Stimulated activated CD4-positive, alpha-beta T cell treated with anti-CD3 and anti-CD28 coated beads, Interleukin-12 subunit alpha, Interleukin-12 subunit beta, amount 100 ng/mL, for 4 hours (primary cell): ENCODE measurements at places on chromosomes 5 and 9.

DNA sequence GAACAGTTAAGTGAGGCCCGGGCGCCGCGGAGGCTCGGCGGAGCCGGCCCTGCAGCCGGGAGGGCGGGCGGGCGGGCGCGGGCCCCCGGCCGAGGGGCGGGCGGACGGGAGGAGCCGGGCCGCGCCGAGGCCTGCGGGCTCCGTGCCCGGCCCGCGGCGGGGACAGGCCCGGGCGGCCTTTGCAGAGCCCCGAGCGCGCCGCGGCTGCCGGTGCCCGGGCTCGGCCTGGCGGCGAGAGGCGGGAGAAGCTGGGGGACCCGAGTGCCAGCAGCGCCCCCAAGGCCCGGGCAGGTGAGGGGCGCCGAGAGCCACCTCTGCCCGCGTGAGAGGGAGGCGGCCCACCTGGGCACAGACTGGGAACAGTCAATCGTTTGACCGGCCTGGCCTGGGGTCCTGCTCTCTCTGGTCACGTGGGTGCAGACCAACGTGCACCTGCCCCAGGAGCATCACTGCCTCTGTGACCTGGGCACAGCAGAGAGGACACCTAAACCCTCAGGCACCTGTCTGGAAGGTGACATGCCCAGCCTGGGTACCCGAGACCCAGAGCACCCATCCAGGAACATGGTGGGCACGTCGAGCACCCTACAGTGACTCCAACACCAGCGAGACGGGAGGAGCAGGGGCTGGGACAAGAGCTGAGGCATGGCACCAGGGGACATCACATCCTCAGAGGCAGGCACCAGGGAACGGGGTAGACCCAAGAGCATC lies 531 bp downstream of the MVB12B start:
- DNase-seq = peak; percentile 13

- no peak for DNase-seq
Measured at GRCh38 chr9:30258094-30258493, 2126.3 kb upstream of the ACO1 start.

DNA sequence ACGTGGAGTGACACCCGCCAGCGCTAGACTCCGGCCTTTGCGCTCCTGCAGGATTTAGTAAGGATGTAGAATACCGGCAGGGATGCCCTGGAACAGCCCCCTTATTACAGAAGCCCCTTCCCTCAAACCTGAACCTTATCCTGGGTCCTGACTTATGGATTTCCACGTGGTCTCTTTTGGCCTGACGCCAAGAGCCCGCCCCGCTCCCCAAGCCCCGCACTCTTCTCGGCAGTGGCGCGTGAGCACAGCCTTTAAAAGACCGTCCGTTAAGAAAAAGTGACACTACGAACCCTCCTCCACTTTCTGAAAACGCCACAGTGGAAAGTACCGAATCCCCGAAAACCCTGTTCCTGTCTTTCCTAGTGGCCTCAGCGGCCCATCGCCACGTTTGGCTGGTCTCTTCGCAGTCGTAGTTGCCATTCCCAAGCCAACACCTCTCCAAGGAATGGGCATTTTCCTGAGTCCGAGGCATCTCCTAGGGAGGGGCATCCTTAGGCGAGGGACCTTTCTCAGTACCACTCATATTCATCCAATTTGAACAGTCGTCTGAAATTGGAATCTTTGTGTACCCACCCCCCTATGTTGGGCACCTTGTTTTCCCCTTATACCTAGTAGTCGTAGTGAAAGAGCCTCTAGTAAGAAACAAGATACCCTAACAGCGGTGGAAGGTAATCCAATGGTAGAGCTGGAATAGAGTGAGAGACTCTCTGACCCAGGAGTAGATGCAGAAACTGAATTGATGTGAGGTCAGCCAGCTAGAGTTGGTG lies 732 bp upstream of the MCIDAS start:
- DNase-seq = no peak

DNA sequence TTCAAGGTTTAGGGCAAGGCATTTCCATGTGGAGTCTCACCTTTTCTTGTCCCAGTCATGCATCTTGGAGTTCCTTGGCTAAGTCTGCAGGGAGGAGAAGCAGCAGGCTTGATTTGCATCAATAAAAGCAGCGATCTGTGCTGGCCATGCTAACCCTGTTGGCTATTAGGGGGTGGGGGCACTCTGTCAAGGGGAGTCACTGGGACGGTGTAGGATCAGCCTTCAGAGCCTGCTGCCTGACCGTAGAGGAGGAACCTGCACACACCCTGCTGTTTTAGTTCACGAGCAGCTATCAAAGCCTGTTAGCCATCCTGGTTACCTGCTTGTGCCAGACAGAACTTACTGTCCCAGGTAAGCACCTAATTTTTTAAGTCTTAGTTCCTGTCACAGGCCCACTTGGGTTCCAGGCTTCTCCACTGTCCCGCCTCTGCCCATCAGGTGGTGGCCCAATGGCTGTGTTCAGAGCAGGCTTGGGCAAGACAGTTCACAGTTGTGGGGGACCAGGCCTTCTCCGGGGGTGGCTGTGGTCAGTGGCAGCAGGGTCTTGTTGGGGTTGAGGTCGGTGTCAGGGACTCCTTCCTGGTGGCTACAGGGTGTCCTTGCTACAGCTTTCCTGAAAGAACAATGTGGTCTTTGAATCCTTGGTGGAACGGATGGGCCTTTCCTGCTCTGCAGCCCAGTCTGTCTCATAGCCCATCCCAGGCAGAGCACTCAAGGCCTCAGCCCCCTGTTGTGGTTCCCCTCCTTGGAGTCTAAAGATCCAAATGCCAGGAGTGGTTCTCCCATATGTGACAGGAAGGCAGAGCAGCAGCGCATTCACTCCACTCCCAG lies 43.7 kb downstream of the SECISBP2 start:
- no peak for DNase-seq

GRCh38 chr5:168528521-168529373 lies at the start of gene FBLL1:
Gene FBLL1, plus strand, starts transcription at chr5:168529305. Its CDS starts 200 bp downstream, at chr5:168529505.
- peak; percentile 28 for DNase-seq

- no peak for DNase-seq
Measured at GRCh38 chr9:26802921-26803320, 89.7 kb downstream of the CAAP1 start.

DNA sequence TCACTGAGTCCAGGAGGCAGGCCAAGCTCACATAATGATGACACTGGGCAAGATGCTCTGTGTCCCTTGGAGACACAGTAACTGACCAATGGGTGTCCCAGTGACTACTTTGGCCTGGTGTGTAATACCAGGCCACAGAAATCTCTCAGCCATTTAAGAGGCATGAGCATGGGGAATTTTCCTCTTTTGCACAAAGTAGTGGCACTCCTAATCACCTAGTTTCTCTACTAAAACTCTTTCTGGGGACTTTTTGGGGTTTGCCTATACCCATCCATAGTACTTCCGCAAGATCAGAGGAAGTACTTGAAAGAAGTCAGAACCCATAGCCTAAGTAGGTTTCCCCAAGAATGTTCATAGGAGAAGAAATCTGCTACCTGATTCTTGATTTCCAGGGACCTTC lies 161.9 kb downstream of the ARSB start:
- no peak for DNase-seq

- DNase-seq = no peak
Measured at GRCh38 chr5:64165160-64165499, 513 bp upstream of the RNF180 start.

DNA sequence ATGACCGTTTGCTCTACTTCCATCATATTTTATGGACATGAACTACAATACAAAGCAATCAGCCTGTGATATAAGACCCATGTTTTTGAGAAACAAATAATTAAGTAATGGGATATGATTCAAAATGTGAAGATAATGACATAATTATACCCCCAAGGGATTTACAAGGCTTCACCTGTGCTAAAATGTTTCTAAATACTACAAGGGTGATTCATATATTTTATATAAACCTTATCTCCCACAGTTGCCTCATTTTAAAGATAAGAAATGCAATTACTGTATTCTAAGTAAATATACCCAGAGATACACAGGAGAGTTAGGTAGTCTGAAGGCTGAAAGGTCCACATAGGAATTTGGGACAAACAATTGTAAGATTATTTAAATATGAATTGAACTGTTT lies 662.0 kb upstream of the CHD1 start:
- DNase-seq = no peak

GRCh38 chr9:11417782-11418181 lies 805.0 kb upstream of the PTPRD start:
- no peak for DNase-seq

- no peak for DNase-seq
Measured at GRCh38 chr9:99366621-99367020, 144.5 kb downstream of the SEC61B start.

GRCh38 chr9:36140086-36141084 lies 3.9 kb downstream of the GLIPR2 start:
- DNase-seq = no peak
